Glutamatergic neuron (in vitro differentiated cells): ENCODE measurements at places on chromosomes 11 and 22. TPM values are rescaled to one million over a fixed set of nuclear protein-coding genes. Genes with fewer than 3 reads are reported as not detected.

DNA sequence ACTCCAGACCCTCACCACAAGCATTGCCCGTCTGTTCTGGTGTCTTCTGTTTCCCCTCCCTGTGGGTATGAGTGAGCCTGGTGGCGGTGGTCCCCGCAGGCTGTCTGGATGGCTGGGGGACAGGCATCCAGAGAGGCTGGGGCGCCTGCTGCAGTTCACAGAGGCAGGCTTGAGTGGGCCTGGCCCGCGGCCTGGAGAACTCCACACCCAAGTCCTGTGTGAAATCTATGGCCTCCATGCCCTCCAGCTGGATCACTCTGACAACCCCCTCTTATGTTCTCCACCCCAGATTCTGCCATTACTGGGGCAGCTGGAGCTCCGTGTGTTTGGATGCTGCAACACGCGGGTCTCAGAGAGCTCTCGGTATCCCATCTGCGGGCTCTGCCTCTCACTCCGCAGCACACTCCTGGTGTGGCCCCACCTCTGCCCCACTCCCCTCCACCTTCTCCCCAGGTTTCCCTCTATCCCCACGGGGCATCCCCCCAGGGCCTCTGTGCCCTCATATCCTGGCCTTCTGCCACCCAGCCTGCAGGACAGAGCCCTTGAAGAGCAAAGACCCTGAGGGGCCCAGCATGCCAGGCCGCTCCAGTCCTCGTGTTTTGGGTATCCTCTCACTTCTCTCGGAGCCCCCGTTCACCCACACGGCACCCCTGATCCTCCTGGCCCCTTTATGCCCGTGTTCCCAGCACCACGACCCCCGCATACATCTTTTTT, 31.3 kb downstream of the LRRC74B start:
- DNase-seq = no peak

Gene TPBGL
- 2.3 TPM for total RNA-seq

Gene NEFH
- 27.1 TPM for total RNA-seq

Gene SOX6
- 1.4 TPM for total RNA-seq
